Urothelium cell line (cell line): ENCODE measurements at places on chromosomes 3 and 15.
A peak's percentile ranks its signal among the peaks of the same experiment; 100 is the strongest.

DNA sequence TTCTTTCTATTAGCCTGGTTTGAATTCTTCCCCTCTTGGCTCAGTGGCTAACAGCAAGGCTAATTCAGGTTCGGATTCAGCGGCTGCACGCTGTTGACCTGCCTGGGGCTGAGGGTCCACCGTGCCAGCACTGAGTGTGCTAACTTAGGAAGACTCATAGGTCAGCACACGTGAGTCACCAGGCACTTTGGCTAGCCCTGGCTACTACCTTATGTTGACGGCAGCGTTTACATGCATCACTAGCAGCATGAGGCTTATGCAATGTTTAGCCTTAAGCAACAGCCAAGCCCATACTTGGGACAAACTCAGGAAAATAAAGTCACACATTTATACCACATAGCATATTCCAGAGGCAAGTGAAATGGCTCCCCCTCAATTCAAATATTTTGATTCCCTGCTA lies 137.7 kb downstream of the RAB11A start:
- DNase-seq = no peak

DNA sequence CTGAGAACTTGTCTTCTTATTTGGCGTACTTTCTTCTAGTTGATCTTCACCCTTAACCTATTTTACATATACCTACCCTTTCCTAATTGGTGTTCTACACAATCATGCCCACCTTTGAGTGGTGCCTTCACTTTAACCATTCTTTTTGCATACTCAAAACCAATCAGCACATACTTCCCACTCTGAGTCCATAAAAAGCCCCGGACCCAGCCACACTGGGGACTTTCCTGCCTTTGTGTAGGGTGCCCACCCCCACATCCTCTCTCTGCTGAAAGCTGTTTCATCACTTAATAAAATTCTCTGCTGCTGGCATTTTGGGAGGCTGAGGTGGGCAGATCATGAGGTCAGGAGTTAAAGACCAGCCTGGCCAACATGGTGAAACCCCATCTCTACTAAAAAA lies 15.9 kb upstream of the CHST2 start:
- no peak for DNase-seq

- DNase-seq = no peak
Observed at GRCh38 chr15:101697488-101697887, 26.8 kb downstream of the TARS3 start.

- DNase-seq = no peak
Observed at GRCh38 chr3:59938828-59939227, 889.0 kb upstream of the CFAP20DC start.

- no peak for DNase-seq
Observed at GRCh38 chr15:82043796-82044372, 1.9 kb downstream of the MEX3B start.

DNA sequence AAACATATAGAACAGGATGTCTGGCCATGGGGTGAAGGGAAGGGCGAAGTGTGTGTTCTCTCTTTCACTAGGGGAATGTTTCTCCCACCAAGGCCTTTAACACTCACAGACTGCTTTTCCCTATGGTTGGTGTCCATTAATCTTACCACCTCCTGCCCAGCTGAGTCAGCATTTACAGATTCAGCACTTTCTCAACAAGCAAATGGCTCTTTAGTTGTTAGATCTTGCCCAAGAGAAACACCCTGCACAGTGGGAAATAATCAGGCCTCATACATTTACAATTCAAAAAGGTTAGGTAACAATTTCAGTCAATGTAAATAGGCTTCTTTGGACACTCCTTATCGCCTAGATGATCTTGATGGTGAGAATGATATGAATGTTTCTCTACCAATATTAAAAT lies 418.2 kb downstream of the EPHA3 start:
- DNase-seq = no peak

GRCh38 chr3:148309390-148310035 lies 388.2 kb upstream of the AGTR1 start:
- DNase-seq = peak; percentile 22

- DNase-seq = no peak
Observed at GRCh38 chr3:10310578-10310977, 10.3 kb downstream of the SEC13 start.

GRCh38 chr15:64000183-64000951 lies 45.9 kb downstream of the DAPK2 start:
- no peak for DNase-seq

GRCh38 chr3:48689384-48689783 lies 3.7 kb upstream of the NCKIPSD start:
- DNase-seq = no peak

- no peak for DNase-seq
Observed at GRCh38 chr3:77146004-77146403, 106.1 kb downstream of the ROBO2 start.

- no peak for DNase-seq
Observed at GRCh38 chr3:65639444-65639843, 399.3 kb downstream of the MAGI1 start.

DNA sequence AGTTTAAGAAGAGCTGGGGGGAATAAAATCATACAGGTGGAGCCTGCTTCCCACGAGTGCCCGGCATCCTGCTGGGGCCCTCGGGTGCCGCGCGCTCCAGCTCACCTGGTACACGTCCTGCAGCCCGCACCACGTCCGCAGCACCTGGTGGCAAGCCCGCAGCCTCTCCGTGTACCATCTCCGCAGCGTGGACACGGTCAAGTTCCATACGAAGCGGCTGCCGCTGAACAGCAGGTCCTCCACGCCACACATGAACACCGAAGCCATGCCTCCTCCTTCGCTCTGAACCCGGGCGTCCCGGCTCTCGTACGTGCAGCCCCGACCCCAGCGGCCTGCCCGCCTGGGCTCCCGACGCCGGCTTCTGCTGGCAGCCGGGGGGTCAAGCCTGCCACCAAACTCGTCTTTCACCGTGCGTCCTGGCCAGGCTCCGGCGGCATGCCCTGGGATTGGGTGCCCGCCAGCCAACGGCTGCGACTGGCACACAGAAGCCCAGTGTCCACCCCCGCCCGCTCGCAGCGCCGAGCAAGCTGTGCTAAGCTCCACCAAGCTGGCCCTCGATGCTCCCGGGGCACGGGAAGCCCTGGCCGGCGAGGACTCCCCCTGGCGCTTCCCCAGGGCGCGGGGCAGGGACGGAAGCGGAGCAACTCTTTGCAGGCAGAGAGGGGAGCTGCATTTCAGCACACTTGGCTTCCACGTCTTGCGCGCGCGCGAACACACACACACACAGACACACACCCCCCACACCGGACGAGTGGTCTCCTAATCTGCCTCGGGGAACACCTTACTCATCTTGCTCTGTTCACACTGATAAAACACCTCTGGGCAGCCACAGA lies at the start of gene FRMD4B:
Gene FRMD4B, minus strand, starts transcription at position 366 of the 833 bp plus-strand sequence. Its CDS starts 99 bp downstream, at position 267.
- no peak for DNase-seq

DNA sequence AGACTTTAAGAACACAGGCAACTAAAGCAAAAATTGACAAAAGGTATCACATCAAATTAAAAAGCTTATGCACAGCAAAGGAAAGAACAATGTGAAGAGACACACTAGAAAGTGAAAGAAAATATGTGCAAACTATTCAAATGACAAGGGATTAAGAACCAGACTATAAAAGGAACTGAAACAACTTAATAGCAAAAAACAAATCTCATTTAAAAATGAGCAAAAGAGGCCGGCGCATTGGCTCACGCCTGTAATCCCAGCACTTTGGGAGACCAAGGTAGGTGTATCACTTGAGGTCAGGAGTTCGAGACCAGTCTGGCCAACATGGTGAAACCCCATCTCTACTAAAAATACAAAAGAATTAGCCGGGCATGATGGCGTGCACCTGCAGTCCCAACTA lies 14.4 kb downstream of the NGLY1 start:
- DNase-seq = no peak

DNA sequence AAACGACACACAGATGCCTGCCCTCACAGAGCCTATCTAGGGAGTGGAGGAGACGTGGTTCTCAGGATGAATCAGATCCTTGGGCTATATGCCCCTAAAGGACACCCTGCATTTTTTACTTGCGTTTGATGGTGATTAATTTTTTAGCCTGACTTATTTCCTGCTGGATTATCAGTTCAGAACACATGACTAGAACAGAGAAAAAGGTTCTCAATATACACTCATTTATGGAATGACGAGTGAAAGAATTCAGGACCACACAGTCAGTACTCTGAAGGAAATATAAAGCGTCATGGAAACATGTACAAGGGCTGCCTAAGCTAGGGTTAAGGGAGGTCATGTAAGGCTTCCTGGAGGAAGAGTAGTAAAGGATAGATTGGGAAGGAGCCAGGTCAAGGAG lies 121.8 kb downstream of the SSR3 start:
- DNase-seq = no peak

DNA sequence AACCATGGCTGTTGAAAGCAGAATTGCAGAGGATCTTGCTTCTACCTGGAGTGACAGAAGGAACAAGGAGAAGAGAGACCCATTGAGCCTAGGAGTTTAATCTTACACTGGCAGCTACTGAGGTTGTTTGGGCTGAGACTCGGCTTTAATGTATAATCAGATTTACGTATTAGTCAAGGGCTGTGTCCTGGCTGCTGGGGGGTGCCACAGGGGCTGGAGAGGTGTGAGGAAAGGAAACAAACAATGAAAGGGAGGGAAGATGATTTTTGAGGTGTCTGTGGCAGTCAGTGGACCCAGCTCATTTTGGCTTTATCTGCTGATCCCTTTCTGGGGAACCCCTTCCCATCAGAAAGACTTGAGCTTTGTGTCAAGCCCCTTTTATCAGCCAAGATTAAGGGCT lies 95.7 kb downstream of the PRICKLE2 start:
- DNase-seq = no peak

DNA sequence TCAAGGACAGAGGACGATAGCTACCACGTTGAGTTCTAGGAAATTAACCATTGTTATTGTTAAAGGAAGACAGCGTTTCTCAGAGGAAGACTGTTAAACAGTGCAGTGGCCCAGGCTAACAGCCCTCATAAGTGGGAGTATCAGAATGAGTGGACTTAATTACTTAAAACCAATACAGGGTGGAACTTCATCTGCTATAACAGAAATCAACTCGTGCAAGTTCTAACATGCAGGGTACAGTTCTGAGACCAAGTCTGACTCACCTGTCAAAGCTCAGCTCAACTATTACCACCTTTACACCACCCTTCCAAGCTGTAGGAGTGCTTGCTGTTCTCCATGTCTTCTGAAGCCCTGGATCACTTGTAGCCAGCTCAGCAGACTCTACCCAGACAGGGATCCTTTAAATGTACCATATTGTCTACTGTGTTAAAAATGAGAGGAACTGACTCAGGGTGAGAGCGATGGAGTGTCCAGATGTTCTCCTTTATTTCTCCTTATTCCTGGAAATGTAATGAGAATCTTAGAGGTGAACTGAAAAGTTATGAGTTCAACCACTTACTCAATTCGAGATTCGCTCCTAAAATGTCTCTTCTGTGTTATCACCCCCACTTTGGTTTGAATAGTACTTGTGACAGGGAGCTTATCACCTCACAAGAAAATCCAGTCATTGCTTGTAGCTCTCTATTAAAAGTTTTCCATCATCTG lies 26.5 kb downstream of the CD86 start:
- no peak for DNase-seq

GRCh38 chr3:157692468-157692867 lies 189.3 kb upstream of the VEPH1 start:
- no peak for DNase-seq

DNA sequence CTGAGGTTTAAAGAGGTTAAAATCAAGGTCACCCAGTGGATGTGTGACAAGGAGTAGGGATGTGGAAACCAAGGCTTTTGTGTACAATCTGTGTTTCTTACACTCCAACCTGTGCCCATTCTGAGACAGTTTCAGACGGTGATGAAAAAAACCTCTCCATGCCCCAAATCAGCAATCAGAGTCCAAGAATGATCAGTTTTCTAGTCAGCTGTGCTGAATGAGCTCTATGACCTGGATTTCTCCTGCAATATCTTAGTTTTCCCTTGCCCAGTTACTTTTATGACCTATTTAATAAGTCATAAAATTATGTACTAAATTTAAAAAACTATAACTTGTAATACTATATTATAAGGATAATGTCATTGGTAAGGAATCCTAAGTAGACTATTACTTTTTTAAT lies 37.5 kb upstream of the CBLB start:
- no peak for DNase-seq

GRCh38 chr3:178518660-178519396 lies 17.4 kb upstream of the KCNMB2 start:
- DNase-seq = peak; percentile 12

GRCh38 chr3:24715171-24715792 lies 220.6 kb upstream of the THRB start:
- DNase-seq = no peak

GRCh38 chr15:85401108-85401774 lies 20.8 kb downstream of the AKAP13 start:
- no peak for DNase-seq

- DNase-seq = no peak
Observed at GRCh38 chr3:146071632-146072031, 89.4 kb downstream of the PLOD2 start.

DNA sequence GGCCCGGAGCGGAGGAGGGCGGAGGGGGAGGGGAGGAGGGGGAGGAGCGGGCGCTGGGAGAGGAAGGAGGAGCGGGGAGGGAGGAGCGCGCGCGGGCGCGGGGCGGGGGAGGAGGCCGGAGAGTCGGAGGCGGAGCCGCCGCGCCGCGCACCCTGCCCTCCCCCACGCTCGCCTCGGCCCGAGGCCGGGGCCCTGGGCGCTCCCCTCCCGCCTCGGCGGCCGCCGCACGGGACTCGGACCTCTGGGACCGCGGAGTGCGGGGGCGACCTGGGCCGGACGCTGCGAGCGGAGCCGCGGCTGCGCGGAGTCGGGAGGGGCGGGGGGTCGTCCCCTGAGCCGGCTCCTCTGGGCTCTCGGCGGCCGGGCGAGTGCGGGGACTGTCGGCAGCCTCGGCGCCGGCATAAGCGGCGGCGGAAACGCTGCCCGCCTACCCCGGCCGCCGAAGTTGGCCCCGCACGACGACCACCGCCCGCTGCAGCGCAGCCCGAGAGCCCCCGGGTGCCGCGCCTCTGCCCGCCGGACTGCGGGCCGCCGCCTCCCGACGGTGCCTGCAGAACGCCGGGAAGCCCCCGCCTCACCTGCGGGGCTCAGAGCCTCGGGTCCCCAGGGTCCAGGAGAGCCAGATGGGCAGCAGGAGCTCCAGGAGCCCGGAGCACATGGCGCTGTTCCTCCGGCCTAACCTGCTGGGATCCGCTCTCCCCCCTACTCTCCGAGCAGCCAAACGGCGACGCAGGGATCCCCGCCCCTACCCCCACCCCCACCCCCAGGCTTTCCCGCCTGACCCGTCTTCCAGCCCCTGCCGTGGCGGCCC lies 406 bp upstream of the GABRB3 start:
- peak; percentile 88 for DNase-seq

- no peak for DNase-seq
Observed at GRCh38 chr3:36919439-36920160, 25.3 kb downstream of the TRANK1 start.

GRCh38 chr15:40928821-40929659 lies at the start of gene DLL4:
DLL4 (plus strand) TSS chr15:40929340; CDS start chr15:40929669, 329 bp downstream.
- peak; percentile 81 for DNase-seq

- DNase-seq = no peak
Observed at GRCh38 chr3:136658946-136659682, 93.1 kb downstream of the STAG1 start.

GRCh38 chr15:90248789-90249202 lies 560 bp upstream of the TTLL13 start:
- no peak for DNase-seq

- DNase-seq = no peak
Observed at GRCh38 chr3:51869304-51869703, 6.1 kb downstream of the IQCF5 start.
